BJ (cell line): ENCODE measurements at places on chromosomes 4 and X.

DNA sequence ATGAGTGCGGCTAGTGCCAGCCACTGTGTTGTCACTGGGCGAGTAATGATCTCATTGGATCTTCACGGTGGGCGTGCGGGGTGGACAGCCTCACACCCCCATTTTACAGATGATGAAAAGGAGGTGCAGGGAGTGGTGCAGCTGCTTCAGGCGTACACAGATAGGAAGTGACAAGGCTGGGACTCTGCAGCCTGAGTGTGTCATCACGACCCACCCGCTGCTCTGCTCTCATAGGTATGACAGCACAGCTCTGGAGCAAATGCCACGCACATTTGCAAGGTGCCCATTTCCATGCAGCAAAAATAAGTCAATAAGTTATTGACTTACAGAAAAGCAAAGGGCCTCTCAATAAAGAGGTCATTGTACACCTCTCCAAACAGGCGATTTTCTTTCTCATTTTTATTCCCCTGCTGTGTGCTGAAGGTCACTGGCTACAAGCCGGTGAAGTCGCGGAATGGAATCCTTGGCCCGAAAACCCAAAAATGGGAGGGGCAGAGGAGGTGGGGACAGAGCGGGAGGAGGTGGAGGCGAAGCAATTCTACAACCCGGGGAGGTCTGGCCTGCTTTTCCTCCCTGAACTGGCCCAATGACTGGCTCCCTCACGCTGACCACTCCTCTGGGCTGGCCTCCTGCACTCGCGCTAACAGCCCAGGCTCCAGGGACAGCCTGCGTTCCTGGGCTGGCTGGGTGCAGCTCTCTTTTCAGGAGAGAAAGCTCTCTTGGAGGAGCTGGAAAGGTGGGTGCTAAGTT, at the start of gene SOD3:
TSS of gene SOD3 (plus strand) at position 658 of the 750 bp plus-strand sequence. CDS start 3,949 bp downstream, outside the sequence.
- DNase-seq: peak; percentile 69

- DNase-seq: no peak
These were observed 64.3 kb upstream of the GPR174 start for GRCh38 chrX:79080141-79080540.

DNA sequence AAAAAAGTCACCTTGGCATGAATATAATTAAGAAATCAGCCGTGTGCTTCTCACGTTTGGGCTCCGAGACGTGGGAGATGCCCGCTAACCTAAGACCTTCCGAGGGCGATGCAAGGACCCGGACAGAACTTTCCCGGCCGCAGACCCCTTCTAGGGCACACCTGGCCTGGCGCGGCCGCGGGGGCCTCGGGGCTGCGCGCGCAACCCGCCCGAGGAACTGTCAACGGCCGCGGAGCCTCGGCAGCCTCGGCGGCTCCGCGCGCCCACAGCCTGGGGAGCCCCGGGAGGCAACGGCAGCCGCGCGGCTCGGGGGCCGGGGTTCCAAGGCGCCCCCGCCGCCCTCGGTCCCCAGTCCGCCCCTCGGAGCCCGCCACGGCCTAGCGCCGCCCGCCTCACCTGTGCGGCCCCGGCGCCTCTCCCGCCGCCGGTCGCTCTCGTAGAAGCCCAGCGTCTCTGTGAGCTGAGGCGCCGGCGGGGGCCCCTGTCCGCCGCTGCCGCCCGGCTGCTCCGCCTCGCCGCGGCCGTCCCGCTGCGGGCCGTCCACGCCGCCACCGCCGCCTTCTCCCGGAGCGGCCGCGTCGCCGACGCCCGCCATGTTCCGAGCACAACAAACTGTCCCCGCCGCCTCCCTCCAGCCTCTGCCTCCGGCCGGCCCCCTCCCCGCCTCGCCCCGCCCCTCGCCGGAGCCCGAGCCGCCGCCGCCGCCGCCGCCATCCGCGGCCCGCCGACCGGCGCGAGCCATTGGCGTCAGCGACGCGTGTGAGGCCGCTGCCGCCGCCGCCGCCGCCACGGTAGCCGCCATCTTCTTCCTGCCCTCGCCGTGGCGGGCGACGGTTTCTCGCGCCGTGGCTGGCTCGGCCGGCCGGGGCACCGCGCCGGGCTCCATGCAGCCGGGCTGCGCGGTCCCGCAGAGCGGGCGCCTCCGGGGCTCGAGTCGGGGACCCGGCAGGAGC, at the start of gene TAPT1:
TSS of gene TAPT1 (minus strand) at position 609 of the 953 bp plus-strand sequence. CDS start at position 595, 14 bp downstream.
- DNase-seq: no peak

DNA sequence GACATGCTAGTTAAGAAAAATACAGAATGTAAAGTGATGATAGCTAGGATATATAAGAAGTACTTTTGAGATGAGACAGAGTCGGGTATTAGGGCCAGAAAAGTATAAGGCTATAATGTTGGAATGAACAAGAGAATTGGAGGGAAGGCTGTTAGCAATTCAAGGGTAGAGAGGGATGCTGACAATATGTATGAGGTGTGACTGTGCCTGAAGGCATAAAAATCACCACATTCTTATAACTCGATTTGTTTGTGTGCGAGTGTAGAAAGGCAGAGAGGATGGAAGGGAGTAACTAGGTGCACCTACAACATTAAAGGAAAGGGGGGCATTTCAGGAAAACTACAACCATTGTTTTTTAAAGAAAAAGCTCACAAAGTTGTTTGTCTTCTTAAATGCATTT, 86.0 kb downstream of the FAT4 start:
- DNase-seq: no peak

GRCh38 chrX:131677655-131678628, 134.1 kb downstream of the OR13H1 start:
- no peak for DNase-seq

- no peak for DNase-seq
These were observed at the start of gene AFP for GRCh38 chr4:73435984-73436383. TSS of gene AFP (plus strand) at chr4:73436221. CDS start at chr4:73436263, 42 bp downstream.

DNA sequence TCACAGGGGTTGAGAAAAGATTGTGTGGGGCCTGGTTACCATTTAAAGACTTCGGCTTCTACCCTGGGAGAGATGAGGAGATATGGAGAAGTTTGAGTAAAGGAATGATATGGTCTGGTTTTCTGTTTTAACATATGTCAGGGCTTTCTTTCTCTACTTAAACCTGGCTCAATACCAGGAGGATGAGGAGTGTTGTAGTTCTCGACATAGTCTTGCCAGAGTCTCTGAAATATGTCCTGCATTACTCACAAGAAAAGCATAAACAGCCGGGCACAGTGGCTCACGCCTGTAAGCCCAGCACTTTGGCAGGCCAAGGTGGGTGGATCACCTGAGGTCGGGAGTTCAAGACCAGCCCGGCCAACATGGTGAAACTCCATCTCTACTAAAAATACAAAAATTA, 16.4 kb upstream of the ACE2 start:
- no peak for DNase-seq

DNA sequence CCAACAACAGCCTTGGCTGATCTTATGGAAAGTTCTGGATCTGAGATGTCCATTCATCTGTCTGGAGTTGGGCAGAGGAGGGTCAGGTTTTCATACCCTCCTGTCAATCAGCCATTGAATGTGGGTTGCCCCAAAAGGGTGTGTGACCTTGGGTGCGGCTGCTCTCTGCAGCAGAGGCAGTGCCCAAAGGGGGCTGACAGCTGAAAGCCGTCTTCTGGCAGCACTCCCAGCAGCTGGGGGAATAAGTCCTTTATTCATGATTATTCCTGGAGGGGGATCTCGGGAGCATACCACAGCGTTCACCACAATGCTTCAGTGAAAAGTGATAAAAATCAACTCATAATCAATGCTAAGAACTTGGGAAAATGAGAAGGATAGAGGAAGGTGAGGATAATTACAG, 54.7 kb downstream of the OTC start:
- no peak for DNase-seq

GRCh38 chrX:48468247-48468671, 1.8 kb downstream of the SLC38A5 start:
- DNase-seq: no peak

DNA sequence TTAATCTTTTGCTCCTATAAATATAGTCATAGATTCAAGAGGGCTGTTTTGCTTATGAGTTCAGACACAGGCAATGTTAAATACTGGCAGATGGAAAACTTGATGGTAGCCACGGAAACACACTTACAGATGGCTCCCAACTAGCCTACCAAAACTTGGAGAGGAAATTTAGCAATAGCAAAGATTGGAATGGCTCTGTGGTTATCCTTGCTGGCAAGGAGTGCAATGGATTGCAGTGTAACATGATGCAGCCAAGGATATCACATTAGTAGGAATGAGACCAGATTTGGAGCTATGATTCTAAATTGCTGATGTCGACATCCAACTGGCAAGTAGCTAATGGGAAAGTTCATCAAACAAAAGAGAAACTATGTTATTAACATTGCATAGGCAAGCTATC, 791.0 kb upstream of the DIAPH2 start:
- no peak for DNase-seq

DNA sequence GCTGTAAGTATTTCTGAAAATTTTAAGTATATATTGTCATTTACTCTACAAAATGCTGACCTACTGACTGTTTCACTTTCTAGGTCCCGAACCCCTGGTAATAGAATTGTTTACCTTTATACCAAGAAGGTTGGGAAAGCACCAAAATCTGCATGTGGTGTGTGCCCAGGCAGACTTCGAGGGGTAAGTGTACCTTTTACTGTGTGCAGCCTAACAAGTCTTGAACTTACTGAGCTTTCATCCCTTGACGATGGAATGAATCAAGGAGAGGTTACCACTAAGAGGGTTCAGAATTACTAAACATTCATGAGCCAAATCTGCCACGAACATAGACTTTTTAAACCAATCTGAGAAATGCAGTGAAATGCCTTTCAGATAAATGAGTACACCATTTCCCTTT, 1.6 kb downstream of the RPL34 start:
- no peak for DNase-seq

DNA sequence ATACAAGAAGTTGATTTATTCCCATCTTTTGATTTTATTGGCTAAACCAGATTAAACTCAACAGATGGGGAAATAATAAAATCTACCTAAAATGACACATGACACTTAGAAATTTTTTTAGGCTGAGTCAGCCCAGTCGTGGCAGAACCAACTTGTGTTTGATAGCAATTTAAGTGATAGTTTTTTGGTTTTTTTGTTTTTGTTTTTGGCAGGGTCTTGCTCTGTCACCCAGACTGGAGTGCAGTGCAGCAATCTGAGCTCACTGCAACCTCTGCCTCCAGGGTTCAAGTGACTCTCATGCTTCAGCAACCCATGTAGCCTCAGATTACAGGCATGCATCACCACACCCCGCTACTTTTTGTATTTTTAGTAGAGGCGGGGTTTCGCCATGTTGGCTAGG, 370.3 kb upstream of the NOCT start:
- DNase-seq: no peak
